Right lung (tissue), 10 donors: ENCODE measurements at places on chromosomes 5 and 9. TPM values are rescaled to one million over a fixed set of nuclear protein-coding genes. Genes with fewer than 3 reads are reported as not detected.

GRCh38 chr9:116115761-116116353 is 37.7 kb upstream of the PAPPA start:
- DNase-seq = no peak

GRCh38 chr9:19934301-19934871 is 145.5 kb upstream of the SLC24A2 start:
- DNase-seq = peak; percentile 35

CCNO gene
- polyA plus RNA-seq = 2.6 TPM

RLN1 gene
- polyA plus RNA-seq = not detected
